RWPE1 (cell line): ENCODE measurements at places on chromosomes 4 and X.

- no peak for DNase-seq
These were observed 43.1 kb downstream of the PPA2 start for GRCh38 chr4:105430811-105431210.

GRCh38 chr4:163161536-163162205 is 5.0 kb downstream of the NAF1 start:
- no peak for DNase-seq

- no peak for DNase-seq
These were observed 301.2 kb downstream of the MAPK10 start for GRCh38 chr4:86058621-86059020.

DNA sequence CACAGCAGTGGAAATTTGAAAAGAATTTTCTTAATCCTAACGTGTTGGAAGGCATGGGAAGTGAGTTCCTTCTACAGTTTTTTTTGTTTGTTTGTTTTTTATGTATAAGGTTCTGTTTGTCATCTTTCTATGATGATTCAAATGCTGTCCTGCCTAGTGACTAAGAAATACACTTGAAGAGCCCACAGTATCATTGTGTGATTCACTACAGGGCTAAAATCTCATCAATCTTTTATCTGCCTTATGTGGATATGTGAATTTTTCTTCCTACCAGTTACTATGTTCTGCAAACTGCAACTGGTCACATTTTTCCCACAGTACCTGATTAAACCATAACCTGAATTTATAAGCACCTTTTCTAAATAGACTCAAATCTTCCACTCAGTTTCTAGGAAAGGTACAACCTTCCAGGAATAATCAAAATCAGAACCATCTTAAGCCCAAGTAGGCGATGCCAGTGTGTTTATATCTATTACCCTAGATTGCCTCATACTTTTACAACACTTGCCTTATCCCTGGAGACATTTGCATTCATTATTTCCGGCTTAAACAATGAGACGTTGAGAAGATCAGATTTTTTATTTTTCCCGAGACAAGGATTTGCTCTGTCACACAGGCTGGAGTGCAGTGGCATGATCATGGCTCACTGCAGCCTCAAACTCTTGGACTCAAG is 214.6 kb upstream of the GALNT7 start:
- DNase-seq, result no peak

DNA sequence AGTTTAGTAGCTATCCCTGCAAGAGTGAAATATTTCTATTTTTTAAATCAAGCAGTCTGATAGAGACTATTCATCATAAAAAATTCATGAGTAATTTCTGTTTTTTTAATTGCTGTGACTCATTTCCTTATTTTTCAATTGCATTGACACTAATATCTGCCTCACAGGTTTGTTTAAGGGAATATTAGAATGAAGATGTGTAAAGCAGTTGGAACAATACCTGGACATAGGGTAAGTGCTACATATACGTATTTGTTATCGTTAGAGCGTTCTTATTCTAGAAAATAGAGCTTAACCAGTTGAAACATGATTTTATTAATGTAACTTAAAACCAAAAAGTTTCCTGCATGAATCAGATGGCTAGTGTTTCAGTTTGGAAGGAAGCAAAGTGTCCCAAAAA is 2211.3 kb downstream of the PCDH7 start:
- DNase-seq, result no peak

DNA sequence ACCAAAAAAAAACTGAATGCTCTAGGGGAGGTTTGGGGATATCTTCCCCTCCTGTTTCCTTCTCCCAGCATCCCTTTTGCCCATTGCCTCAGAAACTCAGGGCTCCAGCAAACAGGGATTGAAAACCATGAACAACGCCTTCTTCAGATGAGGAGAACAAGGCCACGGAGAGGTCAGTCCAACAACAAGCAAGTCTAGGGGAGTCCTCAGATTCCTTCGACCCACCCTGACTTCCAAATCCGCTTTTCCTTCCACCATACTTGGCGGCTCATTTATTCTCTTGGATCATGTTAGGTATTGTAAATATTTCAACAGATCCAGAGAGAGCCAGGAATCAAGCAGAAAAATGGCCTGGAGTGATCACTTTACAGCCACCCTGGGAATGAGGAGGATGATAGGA is 21.9 kb downstream of the REELD1 start:
- DNase-seq, result no peak

GRCh38 chrX:99033226-99033901 is 1376.7 kb downstream of the PCDH19 start:
- no peak for DNase-seq

DNA sequence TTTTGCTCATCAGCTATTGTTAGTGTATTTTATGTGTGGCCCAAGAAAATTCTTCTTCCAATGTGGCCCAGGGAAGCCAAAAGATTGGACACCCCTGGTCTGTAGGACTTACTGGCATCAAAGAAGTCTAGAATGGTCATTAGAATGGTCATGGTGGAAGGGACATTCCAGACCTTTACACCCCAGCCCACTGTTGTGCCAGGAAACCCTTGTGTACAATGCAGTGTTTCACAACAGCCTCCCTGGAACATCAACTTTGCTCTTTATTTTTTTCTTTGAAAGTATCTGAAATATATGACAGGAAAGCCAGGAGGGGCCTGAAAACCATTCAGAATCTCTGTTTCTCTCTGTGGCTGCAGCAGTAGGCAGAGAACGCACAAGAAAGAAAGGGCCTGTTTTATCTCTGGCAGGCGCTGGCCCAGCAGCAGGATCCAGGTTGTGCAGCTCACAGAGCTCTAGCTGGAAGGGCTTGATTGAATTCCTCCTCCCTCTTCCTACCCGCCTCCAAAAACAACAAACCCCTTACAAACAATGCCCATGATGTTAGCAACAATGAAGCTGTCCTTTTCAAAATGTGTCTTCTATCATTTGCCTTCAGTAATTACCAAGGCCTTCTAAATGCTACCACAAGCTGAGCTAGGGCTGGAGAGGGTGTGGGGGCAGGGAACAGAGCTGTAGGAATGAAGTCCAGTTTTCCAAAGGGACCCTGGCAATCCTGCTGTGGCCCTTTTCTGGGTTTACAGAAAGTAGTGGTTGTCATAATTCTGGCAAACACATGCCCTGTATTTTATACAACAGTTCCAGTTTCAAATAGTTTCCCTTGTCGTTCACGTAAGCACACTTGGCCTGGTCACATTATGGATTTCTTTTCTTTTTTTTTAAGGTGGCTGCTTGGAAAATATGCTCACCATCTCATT is 32.3 kb upstream of the TFDP3 start:
- no peak for DNase-seq
